ENCODE measurements at places on chromosomes 11 and 22. TPM values are rescaled to one million over a fixed set of nuclear protein-coding genes. Genes with fewer than 3 reads are reported as not detected.

SERPING1 gene
- total RNA-seq, result not detected

CASP5 gene
- total RNA-seq, result not detected

OR51B2 gene
- not detected for total RNA-seq

OR52I1 gene
- total RNA-seq, result not detected
